Fibroblast of lung (primary cell): ENCODE measurements at places on chromosomes 3 and 15. TPM values are rescaled to one million over a fixed set of nuclear protein-coding genes. Genes with fewer than 3 reads are reported as not detected.

The C15orf62 gene
- total RNA-seq = under 0.01 and 0.17 TPM in 2 replicates

DNA sequence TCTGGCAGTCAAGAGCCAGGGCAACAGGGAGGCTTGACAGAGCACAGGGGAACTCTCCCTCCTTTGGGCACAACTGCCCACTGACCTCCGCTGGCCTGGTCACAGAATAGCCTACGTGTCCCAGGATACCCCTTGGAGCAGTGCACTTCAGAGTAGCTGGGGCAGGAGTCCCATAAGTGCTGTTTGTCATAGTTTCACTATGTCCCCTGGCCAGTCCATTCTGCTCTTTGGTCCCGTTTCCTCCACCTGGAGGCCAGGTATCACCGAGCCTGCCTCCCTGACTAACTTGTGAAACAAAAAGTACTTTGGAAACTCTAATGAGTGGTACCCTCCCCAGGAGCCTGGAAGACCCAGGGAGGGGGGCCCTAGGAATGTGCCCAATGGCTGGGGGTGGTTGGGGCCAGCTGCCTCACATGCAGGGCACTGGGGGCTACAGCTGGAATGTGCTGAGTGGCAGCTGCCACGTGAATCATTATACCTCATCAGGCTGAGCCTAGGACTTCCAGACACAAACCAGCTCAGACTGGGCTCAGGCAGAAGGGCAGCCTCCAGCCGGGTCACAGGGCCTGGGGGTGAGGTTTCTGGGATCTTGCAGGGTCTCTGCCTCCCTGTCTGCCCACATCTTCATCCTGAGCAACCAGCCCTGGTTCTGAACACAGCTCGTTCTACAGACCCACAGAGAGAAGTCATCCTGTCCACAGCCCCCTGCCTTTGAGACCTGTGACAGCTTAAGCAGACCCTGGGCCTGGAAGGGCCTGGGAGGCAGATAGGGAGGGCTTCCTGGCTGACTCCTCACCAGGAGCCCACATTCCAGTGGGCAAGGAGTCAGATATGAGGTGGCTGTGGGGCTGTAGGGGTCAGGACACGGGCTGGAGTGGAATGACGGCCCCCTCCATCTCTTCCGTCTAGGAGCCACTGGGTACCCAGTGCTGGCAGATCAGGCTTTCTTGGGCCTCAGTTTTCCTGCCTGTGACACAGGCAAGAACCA, 914 bp upstream of the PTH1R start:
- DNase-seq = no peak

DNA sequence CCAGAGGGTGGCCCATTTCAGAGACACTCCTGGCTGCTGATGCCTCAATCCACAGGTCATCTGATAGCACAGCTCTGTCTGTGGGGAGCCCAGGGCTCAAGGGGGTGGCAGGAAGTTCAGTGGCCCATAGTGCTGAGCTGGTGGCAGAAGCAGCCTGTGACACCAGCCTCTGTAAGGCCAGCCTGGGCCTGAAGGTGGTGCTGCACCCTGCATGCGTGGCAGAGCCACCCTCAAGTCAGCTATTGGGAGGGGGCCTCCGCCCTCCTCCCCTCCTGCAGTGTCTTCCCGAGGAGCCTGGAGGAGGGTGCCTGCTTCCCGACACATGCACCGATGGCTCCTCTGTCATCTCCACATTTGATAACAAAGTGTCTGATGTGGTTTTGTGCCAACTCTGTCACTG, 3.0 kb downstream of the PLA1A start:
- DNase-seq = no peak

DNA sequence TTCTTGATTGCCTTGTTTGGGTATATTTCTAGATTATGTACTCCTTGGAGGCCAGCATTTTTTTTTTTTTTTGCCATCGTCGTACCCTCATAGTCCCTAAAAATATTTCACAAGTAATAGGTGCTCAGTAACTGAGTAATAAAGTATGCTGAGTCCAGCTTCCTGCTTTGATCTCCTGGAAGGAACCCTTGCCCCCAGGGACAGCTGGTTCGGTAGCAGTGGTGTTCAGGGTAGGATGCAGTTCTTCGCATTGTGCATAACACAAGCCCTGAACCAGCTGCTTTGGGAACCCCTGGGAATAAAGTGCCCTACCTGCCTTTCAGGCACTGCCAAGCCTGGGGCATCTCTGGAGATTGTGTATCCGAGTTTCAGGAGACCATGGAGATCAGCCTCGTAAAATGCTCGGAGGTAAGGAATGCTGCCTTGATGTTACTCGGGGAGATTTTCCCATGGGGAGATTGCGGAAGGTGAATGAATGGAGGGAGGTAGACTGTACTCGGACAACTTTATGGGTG, 7.6 kb downstream of the MYZAP start:
- no peak for DNase-seq

The IGF1R gene
- total RNA-seq = 16.7 and 28.6 TPM in 2 replicates

The LMCD1 gene
- 40.1 and 60.1 TPM in 2 replicates for total RNA-seq

The SENP8 gene
- total RNA-seq = 2.6 and 3.0 TPM in 2 replicates

DNA sequence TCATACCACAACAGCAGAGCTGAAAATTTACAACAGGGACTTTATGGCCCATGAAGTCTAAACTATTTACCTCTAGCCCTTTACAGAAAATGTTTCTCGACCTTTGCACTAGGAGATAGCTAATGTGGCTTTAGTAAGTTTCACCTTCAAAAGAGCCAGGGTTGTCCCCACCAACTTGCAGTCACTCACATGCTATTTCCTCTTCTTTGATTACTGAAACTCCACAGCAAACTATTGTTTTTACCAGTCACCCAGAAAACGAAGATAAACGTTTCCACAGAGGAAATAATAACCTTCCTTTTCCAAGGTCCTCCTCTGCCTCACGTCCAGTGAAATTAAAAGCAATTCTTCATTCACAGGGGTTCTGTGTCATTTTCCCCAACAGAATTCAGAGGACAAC, 48.2 kb downstream of the WWTR1 start:
- DNase-seq = no peak

GRCh38 chr3:169252535-169252934, 411.0 kb downstream of the MECOM start:
- no peak for DNase-seq

DNA sequence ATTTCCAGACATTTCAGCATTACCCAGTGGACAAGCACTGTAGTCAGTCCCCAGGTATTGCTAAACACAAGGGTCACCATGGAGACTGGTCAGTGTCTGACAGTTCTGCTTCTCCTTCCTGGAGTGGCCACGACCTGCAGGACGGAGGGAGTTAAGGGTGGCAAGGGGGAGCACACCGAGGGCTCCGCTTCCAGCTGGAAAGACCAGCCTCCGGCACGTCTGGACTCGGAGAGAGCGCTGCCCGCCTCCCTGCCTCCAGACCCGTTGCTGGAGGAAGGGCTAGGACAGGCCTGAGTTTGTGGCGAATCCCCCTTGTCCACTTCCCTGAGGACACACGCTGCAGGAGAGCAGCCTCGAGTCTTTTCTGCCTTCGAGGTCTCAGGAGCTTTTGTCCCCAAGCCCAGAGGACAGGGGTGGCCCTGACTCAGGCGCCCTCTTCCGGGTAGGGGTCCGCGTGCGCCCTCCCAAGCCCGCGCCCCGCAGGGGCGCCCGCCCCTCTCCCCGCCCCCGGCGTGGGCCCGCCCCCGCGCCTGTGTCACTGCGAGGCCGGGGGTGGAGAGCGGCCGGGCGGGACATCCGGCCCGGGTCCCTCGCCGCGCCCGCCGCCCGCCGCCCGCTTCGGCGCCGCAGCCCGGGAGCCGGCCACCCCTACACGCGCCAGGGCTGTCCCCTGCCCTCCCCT, at the start of gene CHST14:
CHST14 (plus strand) TSS at position 562 of the 682 bp plus-strand sequence. CDS start 230 bp downstream, outside the sequence.
- peak; percentile 35 for DNase-seq

- DNase-seq = peak; percentile 60
These were observed at the start of gene KY for GRCh38 chr3:134650431-134651346. TSS of gene KY (minus strand) at chr3:134651022. CDS start at chr3:134650960, 62 bp downstream.

GRCh38 chr15:33526532-33526931, 215.8 kb downstream of the RYR3 start:
- no peak for DNase-seq

GRCh38 chr3:50574444-50574831, 5.1 kb downstream of the HEMK1 start:
- DNase-seq = no peak

DNA sequence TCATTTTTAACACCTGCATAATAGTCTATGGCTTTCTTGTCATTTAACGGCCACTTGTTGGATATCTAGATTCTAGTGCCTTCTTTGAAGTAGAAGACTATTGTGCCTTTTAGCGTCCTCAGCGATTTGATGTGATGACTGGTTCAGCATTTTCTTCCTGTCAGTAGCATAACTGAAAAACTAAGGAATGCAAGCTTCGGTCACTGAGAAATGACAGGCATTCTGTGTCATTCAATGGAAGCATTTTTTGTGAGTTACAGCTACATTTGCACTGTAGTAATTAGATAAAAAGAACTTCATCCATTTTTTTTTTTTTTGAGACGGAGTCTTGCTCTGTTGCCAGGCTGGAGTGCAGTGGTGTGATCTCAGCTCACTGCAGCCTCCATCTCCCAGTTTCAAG, 10.3 kb downstream of the NEK11 start:
- no peak for DNase-seq

- DNase-seq = peak; percentile 89
These were observed 35.2 kb downstream of the PYGO1 start for GRCh38 chr15:55552926-55553325.

The ZDHHC3 gene
- total RNA-seq = 37.8 and 53.2 TPM in 2 replicates

The SLC41A3 gene
- total RNA-seq = 49.4 and 52.4 TPM in 2 replicates
